NCI-H2081 treated with DMSO at 0.1 percent for 48 hours (cell line): ENCODE measurements at places on chromosomes 2 and 18.

- DNase-seq: no peak
These were observed 19.1 kb upstream of the VIT start for GRCh38 chr2:36677386-36677785.

GRCh38 chr2:18896125-18896764, 306.9 kb upstream of the NT5C1B start:
- no peak for DNase-seq

DNA sequence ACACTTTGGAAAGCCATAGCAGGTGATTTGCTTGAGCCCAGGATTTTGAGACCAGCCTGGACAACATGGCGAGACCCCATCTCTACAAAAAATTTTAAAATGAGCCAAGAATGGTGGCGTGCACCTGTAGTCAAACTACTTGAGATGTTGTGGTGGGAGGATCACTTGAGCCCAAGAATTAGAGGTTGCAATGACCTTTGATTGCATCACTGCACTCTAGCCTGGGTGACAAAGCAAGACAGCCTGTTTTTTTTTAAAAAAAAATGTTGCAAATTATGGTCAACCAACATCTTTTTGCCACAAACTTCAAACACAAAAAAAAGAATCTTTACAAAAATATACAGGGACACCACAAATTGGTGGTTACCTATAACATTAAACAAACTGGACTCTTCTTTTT, 40.3 kb downstream of the MEX3C start:
- no peak for DNase-seq

DNA sequence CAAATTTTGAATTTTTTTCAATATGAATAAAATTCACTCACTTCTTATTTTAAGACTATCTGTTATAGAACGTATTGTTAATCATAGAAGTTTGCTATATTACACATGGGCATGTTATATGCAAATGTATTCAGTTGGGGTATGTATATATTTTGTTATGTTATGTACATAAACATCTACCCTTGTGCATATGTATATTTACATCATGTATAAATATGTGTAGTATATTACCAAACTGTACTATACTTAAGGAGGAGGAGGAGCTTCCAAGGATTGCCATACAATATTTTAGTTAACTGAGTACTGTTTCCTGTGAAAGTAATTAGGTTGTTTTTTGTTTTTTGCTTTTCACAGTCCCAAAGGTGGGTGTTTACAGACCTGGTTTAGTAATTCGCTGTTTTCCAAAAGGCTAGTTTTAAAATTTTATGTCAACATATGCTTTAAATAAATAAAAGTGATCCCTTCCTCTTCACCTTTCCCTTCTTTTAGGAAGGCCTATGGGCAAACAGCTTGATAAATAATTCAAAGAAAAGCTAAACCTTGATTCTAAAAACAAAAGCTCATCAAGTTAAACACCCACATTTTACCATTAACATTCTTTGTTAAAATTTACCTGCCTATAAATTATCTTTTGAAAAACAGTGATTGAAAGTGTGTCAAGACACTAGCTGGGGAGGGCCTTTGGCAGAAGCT, 12.9 kb upstream of the POU3F3 start:
- no peak for DNase-seq

- DNase-seq: no peak
These were observed 234.8 kb downstream of the SOX11 start for GRCh38 chr2:5926871-5927512.

- DNase-seq: no peak
These were observed 28.9 kb upstream of the GTF2A1L start for GRCh38 chr2:48588745-48589144.

- no peak for DNase-seq
These were observed 37.0 kb upstream of the MPP4 start for GRCh38 chr2:201735486-201735885.

DNA sequence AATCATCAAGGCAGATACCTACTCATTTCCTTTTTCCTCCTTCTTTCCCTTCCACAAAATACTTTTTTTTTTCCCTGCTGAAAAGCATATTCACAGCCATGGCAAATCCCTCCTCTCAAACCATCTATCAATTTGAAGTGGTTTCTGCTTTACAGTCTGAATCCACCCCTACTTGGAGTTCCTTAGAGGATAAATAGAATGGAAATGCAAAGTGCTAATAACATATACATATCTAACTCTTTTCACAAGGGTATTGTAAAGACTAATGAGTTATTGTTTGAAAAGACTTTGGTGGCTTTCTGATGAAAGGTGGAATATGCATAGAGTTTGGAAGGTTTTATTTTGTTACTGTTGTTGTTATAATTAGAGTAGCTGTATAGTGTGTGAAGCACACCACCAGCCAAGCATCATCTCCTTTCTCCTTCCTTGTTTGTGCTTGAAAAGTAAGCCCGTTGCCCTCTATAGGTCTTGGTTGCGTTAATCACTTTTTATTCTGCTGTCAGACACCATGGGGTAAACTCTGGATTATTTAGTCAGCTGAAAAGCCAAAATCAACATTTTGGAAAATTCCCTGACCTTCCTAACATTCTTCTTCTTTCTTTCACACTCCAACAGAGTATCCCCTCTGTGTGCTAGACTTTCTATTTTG, 2126.9 kb upstream of the CELF4 start:
- DNase-seq: no peak

GRCh38 chr2:152051436-152051835, 47.4 kb downstream of the CACNB4 start:
- DNase-seq: no peak

- DNase-seq: no peak
These were observed 8.2 kb upstream of the NFE2L2 start for GRCh38 chr2:177272765-177273164.

DNA sequence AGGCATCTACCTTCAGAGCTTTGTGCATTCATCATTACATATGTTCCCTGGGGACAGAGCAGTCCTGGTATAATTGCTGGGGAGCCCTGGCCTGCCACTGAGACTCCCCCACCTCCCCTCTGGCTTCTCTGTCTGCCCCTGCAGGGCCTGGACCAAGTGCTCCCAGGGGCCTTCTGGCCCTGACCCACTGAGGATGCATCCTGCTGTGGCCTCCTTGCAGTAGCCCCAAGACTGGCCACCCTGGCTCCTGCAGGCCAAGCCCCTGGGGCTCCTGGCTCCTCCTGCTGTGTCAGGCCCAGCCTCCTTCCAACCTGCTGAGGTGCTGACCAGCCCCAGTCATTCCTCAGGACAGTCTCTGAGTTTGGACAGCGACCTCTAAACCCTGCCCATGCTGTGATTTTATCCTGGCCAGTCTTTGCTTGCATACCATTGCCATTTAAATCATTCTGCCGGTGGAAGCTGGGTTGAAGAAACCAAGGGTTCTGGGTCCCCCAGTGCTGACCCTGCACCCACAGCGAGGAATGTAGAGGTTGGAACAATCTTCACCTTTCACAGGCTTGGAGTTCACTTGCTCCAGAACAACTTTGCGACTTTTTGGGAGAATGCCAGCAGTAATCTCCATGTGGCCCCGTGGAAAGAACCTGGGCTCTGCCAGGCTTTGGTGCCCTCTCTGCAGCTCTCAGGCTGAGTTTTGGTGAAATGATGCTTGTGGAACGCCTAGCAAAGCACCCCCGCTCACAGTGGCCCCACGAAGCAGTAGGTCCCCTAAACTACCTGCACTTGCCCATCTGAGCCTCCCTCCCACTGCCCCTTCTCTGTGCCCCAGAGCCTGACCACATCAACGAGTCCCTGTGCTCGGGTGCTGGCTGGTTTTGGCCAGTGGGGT, 167.3 kb upstream of the GLI2 start:
- no peak for DNase-seq

- DNase-seq: no peak
These were observed 26.5 kb upstream of the KLF11 start for GRCh38 chr2:10016802-10017258.

DNA sequence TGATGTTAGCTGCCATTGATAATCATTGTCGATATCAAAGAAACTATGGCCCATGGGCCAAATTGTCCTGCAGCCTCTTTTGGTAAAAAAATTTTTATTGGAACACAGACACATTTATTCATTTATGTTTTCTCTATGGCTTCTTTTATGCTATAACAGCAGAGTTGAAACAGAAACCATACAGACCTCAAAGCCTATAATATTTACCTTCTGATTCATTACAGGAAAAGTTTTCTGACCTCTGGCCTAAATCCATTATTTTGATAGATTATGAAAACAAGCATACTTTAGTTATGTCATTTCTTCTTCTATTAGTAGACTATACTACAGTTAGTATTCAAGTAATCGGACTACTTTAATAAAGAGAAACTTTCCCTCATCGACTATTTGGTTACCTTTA, 349.7 kb upstream of the GALNT5 start:
- DNase-seq: no peak

DNA sequence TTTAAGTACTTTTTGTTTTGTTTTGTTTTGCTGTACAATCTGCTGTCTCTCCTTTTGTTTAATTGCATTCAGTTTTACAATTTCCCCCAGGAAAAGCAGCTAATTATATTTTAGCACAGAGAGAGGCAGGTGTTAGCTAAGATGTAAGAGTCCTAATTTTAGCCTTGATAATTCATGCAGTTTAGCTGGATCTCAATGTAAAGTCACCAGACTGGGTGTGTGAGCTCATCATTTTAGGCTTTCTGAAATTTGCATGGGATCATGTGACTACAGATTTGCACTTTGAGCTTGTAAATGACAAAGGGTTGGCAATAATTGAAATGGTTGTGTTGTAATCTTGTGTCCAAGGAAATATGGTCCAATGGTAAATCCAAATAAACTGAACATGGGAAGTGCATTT, 68.5 kb downstream of the ETAA1 start:
- no peak for DNase-seq

DNA sequence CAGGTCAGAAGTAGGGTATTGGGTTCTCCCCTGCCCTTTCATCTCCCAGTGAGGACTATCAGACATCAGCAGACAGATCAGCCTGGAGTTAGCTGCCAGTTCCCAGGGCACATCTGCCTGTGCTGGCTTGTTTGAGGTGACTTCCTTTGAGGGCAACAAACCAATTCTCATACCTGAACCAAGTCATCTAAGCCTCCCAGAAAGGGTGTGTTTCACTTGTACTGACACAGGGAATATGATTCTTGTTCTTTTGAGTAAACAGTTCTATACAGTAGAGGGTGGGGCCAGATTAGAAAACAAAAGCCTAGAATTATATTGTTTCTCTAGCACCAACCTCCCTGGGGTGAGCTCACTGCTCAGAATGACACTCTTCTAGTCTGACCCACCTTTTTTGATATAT, 591.9 kb downstream of the SLC4A3 start:
- no peak for DNase-seq

DNA sequence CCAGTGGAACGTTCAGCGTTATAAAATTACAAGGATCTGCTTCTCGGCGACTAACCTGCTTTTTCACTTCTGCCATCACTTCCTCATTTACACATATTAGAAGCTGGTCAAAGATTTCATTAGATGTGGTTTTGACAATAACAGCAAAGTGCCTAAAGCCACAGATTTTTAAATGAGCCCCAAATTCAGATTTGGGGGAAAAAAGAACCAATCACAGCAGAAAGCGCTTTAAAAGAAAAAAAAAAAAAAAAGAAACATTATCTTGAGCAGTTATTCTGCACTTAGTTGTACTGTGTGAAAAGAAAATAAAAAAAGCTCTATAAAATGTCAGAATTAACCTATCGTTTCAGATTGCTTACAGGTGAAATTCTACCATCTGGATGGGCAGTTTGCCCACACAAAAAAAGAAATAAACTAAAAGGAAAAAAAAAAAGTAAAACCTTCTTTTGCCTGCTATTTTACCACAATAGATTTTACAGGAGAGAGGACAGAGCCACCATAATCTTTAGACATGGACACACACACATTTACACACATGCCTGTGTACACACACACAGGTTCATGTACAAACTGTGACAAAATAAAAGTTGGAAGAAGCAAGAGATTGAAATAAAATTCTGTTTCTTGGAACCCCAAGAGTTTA, 167.2 kb downstream of the TCF4 start:
- no peak for DNase-seq

DNA sequence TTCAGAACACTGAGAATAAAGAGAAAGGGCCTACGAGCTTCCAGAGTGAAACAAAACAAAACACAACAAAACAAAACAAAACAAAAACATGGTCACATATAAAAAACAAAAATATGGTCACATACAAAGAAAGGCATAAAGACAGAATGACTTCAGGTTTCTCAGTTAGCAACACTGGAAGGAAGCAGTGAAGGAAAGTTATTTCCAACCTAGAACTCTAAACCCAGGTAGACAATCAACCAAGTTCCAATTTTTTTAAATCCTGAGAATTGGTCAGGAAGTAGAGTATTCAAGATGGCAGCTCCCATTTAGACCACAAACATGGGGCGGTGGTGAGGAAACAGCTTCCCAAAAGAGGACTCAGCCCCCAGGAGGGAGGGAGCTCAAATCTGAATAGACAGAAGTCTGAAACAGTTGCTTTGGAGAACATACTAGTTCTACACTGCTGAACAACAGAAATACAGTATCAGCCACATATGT, 9.1 kb downstream of the DRC1 start:
- no peak for DNase-seq

GRCh38 chr2:199431746-199432213, 26.0 kb downstream of the SATB2 start:
- DNase-seq: peak; percentile 52

GRCh38 chr2:125125902-125126301, 1100.8 kb downstream of the CNTNAP5 start:
- no peak for DNase-seq

GRCh38 chr2:47720559-47720958, 62.4 kb upstream of the MSH6 start:
- DNase-seq: no peak

- DNase-seq: no peak
These were observed 57.7 kb downstream of the CCDC93 start for GRCh38 chr2:117956036-117956796.

DNA sequence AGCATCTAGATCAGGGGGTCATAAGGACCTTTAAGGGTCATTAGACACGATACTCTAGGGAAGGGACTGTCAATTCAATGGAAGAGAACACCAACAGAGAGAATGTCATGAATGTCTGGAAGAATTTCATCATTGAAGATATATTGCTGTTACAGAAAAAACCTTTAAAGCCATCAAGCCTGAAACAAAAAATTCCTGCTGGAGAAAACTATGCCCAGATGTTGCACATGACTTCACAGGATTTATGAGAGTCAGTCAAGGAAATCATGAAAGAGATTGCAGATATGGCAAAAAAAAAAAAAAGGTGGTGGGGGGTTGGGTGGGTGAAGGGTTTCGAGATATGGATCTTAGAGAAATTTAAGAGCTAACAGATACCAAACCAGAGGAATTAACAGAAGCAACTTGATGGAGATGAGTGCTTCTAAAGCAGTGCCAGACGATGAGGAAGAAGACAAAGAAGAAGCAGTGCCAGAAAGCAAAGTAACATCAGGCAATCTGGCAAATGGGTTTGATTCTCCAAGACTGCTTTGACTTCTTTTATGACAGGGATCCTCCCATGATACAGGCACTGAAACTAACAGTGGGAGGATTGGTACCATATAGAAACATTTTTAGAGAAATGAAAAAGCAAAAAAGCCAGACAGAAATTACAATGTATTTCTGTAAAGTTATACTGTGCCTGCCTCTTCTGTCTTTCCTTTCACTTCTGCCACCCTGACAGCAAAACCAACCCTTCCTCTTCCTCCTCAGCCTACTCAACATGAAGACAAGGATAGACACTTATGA, 28.5 kb downstream of the MAP4K3 start:
- DNase-seq: no peak
